IPS-NIHi11 (cell line): ENCODE measurements at places on chromosomes 13 and 19.
A peak's percentile ranks its signal among the peaks of the same experiment; 100 is the strongest.

DNA sequence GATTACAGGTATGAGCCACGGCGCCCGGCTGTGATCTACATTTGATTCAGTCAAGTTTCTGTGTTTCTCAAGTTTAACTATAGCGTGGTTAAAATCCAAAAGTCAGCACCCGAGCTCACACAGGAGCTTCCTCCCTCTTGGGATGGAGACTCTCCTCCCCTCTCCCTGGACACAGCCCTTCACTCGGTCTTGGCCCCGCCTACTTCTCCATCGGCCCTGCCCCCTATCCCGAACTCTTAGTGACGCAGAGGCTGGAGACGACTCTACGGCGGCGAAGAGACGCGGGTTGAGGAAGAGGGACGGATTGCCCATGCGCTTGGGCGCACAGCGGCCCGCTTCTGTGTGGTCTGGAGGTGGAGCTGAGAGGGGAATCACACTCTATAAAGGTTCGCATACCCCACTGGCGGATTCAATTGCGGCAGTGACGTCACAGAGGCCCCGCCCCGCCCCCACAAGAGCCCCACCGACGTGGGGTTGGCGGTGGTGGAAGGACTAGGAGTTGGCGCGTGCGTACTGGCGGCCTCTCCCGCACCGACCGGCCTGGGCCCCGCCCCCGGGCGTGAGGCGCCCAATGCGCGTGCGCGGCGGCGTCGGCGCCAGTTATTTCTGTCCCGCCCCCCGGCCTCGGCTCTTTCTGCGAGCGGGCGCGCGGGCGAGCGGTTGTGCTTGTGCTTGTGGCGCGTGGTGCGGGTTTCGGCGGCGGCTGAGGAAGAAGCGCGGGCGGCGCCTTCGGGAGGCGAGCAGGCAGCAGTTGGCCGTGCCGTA is at the start of gene TRIM28:
TRIM28 (plus strand) TSS at position 239 of the 765 bp plus-strand sequence. CDS start 694 bp downstream, outside the sequence.
- DNase-seq, result peak; percentile 99

- no peak for DNase-seq
Measured at GRCh38 chr13:104098421-104098820, 1032.2 kb upstream of the SLC10A2 start.

GRCh38 chr19:22605275-22606211 is 28.6 kb upstream of the ZNF492 start:
- DNase-seq, result no peak

DNA sequence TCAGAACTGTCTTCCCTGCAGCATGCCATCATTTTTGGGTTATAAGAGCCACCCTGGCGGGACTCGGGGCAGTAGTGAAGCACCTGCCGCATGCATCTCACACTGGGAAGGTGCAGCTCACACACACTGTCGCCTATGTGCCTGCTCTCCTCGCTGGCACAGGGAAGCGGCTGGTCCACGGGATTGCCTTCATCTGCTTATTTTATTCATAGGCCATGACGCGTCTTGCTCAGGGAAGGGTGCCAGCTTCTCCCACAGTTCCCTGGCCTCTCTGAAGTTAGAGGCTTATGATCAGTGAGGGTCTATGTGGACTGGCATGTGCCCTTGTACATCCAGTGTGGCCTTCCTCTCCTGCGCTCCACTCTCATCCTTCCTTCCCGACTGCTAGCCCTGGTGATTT is 150.0 kb downstream of the KLF12 start:
- DNase-seq, result no peak

GRCh38 chr19:1315470-1316166 is 29.9 kb downstream of the EFNA2 start:
- DNase-seq, result peak; percentile 92

DNA sequence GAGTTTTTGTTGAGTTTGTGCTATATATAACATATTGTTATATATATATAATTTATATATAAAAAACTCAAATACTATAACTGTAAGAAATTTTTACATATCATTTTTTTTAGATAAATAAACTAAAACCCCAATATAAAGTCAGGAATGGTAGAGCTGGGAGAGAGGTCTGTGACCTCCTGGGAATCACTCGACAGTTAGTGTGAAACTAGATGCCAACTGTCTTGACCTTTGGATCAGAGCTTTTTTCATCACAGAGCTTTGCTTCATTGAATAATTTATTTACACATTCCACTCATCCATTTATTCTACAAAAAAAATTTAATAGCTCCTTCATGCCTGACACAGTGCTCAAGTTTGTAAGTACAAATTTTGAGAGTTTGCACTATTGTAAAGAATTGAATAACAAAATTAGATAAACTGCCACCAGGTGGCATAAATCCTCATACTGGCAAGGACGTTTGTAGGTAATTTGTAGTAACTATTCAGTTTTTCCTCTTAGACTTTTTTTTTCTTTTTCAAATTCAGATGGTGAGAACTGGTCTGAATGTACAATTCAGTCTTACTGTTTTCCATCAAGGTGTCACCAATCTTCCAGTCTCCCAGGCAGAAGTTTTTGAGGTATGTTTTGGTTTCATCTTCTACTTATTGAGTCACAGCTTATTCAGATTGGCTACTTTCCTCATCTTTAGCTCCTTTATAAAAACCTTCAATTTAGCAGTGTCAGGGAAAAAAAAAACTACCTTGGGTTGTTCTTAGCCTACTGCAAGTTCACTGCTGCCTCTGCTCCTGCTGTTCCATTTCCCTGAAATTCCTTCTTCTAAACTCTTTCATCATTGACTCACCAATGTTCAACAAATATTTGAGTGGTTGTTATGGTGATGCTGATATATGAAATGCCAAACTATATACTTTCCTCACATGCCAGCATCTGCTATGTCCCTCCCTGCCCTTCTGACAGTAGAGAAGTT is 28.7 kb downstream of the LACC1 start:
- no peak for DNase-seq

DNA sequence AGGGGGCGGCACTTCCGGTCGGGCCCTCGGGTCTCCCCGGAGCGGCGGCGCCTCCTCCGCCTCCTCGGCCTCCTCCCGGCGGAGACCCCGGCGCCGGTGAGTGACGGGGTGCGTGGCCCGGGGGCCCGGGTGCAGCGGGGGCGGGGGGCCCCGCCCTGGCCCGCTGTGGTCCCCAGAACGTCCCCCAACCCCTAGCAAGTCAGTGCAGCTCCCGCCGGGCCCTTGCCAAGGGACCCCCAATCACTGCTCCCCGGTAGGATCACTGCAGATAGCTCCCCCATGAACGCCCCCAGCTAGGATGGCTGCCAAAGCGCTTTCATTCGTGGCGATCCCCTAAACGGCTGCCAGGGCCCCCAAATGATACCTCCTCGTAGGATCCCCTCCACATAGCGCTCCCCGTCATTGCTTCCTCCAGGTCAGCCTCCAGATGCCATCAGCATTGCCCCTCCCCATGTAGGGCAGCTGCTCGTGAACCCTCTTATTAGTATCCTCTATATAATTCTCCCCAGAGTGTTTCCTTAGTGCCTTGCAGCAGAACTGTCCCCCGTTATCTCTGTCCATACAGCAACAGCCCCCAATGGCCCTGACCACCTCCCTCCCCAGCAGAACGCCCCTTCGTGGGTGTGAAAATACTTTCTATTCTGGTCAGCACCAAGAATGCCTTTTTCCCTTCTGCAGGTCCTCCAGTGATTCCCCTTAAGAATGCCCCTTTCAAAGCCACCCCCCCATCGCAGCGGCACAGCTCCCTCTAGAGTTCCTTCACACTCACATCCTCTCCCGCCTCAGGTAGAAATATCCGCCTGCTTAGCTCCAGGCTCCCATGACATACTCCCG is at the start of gene ZNF865:
ZNF865 (plus strand) TSS at position 11 of the 834 bp plus-strand sequence. CDS start 7,972 bp downstream, outside the sequence.
- peak; percentile 81 for DNase-seq

- DNase-seq, result no peak
Measured at GRCh38 chr13:98869408-98870090, 108.3 kb downstream of the DOCK9 start.

GRCh38 chr19:38734426-38735256 is 9.6 kb downstream of the CAPN12 start:
- no peak for DNase-seq

DNA sequence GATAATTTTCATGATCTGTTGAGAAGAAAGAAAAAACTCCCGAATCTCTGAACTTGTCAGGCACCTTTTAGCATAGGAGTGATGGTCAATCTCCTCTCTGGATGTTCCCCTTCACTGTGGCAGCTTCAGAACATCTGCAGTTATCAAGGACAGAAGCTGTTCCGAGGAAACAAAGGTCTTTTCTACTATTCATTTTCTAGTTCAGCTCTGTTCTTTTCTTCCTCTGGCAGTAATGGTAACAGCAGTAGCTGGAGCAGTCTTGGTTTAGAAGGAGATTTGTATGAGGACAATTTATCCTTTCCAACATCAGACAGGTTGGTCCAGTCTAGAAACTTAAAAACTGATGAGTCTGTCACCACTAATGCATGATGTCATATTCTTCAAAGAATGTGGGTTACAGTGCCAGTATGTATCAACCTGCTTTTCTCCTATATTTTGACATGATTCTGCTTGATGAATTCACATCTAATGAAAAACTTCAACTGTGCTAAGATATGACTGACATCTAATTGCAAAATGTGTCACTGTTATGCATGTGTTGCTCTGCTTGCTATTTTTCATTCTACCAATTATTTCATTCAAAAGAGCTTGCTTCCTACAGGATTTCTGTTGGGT is 41.0 kb downstream of the AKAP11 start:
- no peak for DNase-seq

GRCh38 chr19:54030895-54031586 is 32.7 kb downstream of the VSTM1 start:
- DNase-seq, result no peak

DNA sequence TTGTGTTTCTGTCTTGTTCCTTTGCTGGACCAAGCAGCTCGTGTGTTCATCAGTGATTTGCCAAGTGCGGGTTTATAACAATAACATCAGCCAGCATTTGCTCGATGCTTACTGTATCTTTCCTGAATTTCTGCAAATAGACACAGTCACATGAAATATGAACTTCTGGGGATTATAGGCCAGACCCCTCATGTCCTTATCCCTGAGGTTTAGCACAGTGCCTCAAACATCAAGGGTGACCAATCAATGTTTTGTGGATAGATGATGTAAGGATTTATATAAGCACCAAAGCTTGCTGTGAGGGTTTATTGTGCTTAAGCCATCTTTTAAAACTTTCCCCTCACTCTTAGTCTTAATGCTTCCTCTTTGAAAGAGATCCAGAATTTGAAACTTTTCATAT is 323.9 kb downstream of the SLC7A1 start:
- DNase-seq, result no peak

DNA sequence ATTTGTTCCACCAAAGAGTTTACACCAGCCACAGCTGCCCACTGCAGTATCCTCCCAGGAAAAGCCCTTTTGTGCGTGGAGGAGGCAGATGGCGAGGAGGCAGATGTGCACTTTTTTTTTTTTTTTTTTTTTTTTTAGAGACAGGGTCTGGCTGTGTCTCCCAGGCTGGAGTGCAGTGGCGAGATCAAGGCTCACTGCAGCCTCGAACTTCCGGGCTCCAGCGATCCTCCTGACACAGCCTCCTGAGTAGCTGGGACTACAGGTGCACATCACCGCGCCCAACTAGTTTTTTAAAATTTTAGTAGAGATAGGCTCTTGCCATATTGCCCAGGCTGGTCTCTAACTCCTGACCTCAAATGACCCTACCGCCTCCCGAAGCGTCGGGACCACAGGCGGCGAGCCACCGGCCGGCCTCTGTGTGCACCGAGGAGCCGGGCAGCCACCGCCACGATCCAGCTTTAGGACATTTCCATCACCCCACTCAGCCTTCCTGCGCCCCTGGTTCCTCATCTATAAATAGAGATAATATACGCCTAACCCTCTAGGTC is 563 bp upstream of the PDCD5 start:
- DNase-seq, result no peak

GRCh38 chr19:41904118-41904870 is 21.3 kb downstream of the ARHGEF1 start:
- no peak for DNase-seq

- no peak for DNase-seq
Measured at GRCh38 chr13:37690361-37690760, 91.8 kb upstream of the POSTN start.

DNA sequence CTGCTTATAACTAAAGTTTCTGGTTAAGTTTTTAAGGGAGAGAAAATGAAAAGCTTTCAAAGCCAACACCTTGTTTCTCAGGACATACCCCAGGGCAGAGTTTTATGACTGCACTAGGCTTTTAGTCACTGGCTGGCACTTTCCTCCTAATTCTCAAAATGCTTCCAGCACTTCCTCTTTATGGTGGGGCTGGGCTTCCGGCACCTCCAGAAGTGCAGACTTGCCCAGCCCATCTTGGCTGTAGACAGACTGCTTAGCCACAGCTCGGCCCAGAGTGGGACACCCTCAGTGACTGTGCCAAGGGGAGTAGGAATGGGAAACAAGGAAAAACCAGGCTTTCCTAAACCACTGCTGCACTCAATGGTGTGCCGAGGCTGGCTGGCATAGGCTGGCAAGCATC is 23.2 kb upstream of the GTF3A start:
- DNase-seq, result no peak
